Mucosa of descending colon (tissue), 3 donors: ENCODE measurements at places on chromosomes 5 and 9.

DNA sequence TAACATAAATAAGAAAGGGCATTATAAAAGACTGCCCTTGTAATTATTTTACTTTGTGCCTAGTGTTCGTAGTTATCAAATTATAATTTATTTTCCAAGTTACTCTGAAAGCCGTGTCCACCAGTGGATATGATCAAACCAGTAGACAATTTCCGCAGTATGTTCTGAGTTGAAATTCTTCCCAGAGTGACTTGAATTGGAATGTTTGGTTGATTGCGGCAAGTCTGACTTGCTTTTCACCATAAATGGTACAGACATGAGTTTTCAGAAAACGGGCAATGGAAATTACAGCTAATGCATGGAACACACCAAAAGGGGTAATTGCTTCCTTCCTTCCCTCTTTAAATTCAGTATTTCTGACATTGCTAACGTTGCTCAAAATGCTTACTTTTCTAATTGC, 56.6 kb downstream of the CHSY3 start:
- DNase-seq: no peak

GRCh38 chr9:137552022-137552768, 516 bp downstream of the MRPL41 start:
- no peak for DNase-seq

DNA sequence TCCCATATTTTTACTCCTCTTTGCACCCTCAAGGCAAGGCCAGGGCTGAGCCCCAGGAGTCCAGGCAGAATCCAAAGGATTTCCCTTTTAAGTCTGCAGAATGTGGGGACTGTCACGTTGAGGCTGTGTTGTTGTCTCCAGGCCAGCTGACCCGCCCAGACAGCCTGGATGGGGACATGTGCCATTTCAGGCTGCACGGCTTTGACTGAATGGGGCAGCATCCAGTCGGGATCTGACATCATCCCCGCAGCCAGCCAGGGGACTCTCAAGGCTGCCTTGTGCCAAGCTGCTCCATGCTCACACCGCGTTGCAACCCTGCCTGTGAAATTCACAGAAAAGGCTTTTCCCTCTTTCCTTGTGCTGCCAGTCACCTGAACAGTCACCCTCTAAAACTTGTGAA, 2.2 kb upstream of the ZNF366 start:
- DNase-seq: peak; percentile 59

- no peak for DNase-seq
Measured at GRCh38 chr9:130480673-130481072, 35.9 kb downstream of the ASS1 start.

DNA sequence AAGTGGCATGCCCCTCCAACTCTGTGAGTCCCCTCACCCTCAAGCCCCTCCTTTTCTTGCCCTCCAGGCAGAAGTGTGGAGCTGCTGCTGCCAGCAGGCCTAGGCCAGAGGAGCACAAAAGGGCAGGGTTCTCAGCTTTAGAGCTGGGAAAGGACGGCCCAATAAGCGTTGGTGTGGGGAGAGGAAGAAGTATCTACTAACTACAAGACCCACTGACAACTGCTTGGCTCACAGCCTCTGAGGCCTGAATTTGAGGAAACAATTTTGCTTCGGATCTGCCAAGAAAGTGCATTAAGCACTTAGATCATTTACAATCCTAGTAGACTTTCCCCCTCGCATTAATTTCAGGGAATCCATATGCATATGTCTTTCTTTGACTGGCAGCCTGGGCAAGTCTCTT, 179.4 kb downstream of the SNX18 start:
- no peak for DNase-seq

GRCh38 chr9:131144201-131144600, 18.8 kb downstream of the NUP214 start:
- DNase-seq: no peak

GRCh38 chr5:36870399-36871040, 6.0 kb upstream of the NIPBL start:
- DNase-seq: no peak

DNA sequence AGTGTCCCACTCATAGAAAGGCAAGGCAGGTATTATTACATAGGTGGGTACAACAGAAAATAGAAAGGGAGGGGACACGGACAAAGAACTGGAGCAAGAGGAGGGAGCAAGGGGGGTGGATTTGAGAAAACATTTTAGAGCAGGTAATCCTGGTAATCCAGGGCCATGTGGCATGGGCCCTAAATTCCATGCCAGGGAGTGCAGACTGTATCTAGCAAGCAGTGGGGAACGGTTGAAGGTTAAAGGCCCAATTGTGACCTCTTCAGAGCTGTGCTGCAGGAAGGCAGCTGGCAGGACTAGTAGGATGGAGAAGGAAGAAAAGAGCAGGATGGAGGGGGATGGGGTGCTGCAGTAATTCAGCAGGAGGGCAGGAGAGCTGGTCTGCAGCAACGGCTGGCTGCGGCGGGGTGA, 75.2 kb downstream of the PDE6A start:
- peak; percentile 80 for DNase-seq

GRCh38 chr5:75049456-75050351, 2.7 kb downstream of the GCNT4 start:
- peak; percentile 82 for DNase-seq

DNA sequence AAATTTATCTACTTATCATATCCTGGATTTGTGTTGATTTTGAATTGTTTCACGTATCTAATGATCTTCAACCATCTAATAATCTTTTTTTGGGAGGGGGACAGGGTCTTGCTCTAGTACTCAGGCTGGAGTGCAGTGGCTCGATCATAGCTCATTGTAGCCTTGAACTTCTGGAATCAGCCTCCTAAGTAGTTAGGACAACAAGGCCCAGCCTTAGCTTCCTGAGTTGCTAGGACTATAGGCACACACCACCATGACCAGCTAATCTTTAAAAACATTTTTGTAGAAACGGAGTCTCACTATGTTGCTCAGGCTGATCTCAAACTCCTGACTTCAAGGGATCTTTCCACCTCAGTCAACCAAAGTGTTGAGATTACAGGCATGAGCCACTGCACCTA, 34.6 kb downstream of the MRPS27 start:
- no peak for DNase-seq

DNA sequence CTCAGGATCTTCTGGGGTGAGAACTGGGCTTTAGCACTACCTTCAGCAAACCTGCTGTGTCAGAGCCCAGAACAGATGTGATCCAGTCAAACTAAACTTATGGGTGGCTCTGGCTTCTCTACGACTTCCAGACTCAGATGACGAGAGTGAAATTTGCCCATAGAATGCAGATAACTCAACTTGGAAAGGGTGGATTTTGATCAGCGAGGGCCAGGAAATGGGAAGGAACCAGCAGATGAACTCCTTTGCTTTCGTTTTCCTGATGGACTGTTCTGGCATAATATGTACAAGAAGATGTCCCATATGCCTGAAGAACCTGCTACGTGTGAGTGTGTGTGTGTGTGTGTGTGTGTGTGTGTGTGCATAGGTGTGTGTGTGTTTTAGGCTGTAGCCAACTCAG, 132.0 kb upstream of the MOCS2 start:
- DNase-seq: no peak

DNA sequence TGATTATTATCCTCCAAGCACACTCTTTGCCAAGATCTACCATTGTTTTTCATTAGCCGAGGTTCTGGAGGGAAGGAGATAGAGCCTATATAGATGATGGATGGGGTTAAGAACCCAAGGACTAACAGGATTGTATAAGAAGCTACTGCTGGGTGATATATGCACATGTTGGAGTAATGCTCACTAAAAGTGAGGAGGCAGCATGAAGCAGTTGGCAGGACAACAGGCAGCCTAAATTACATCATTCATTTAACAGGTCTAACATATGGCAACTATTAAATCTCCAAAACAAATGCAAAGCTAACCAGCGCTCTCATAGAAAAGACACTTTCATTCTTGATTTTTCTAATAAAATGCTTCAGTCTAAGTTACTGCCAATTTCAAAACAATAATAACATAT, 293.2 kb downstream of the EPB41L4A start:
- no peak for DNase-seq

- no peak for DNase-seq
Measured at GRCh38 chr9:90538566-90538965, 104.1 kb downstream of the DIRAS2 start.

DNA sequence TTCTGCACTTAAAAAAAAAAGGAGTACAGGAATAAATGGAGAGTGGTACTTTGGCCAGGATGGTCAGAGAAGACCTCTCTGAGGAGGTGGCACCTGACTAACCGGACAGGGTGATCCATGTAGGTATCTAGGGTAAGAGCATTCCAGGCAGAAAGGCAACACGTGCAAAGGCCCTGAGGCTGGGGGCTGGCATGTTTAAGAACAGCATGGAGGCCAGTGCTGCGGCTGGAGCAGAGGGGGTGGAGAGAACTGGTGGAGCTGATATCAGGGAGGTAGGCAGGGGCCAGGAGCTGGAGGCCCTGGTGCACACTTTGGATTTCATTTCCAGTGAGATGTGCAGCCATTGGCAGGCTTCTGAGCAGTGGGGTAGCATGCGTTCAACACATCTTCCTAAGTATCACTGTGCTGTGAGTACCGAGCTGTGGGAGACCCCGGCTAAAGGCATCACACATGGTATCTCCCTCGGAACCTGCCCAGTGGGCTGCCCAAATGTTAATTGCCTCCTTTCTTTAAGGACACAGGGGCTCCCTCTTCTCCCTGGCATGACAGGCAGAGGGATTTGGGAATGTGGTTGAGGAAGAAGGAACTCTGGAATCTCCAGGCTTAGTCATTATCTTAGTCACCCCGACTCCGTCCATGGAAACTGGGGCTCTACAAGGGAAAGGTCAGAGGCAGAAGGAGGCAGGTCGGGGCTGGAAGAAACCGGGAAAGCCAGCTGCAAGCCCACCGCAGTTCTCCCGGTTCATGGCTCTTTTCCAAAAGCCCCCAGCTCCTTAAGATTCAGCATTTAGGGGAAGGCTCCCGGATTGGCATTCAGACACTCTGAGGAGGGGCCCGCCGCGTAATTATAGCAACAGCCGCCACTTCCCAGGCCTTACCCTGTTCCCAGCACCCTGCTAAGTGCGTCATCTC, 18.6 kb downstream of the SLC6A7 start:
- DNase-seq: peak; percentile 18

DNA sequence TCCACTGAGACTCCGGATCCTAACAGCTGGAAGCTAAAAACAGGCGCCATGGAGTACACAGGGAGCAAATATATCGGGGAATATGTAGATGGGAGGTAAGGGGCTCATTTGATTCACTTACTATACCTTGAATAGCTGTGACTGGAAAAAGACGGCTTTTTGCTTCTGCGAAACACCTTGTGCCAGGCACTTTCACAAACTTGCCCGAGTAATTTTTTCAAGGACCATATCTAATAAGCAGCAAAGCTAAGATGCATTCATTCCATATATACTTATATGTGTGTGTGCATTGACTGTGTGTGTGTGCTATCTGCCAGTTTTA, 178 bp downstream of the MORN5 start:
- no peak for DNase-seq

DNA sequence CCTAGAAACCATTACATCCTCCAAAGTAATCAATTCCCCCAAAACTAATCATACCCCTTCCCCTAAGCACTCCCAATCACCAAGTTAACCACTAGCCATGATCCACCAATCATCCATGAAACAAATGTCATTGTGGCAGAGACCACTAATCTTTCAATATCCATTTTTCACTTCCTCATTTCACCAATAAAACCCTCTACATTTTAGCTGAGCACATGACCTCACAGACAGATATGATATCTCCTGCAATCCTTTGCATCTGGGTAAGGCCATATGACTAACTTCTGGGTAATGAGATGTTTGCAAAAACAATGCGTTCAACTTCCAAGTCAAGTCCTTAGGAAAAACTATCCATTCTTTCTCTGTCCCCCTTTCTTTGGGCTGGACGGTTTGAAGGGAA, 20.7 kb downstream of the OR2S2 start:
- no peak for DNase-seq

GRCh38 chr5:41213340-41213739, at the start of gene C6:
C6 (minus strand) TSS chr5:41213532; CDS start chr5:41203230, 10,302 bp downstream.
- no peak for DNase-seq

DNA sequence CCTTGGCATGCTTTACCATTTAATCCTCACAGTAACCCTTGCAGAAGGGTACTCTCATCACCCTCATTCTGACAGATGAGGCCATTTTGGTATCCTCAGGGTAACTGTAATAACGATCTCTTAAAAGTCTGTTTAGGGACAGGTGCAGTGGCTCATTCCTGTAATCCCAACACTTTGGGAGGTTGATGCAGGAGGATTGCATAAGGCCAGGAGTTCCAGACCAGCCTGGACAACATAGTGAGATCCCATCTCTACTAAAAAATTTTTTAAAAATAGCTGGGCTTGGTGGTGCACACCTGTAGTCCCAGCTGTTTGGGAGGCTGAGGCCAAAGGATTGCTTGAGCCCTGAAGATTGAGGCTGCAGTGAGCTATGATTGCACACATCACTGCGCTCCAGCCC, 31.8 kb downstream of the CSF1R start:
- no peak for DNase-seq

DNA sequence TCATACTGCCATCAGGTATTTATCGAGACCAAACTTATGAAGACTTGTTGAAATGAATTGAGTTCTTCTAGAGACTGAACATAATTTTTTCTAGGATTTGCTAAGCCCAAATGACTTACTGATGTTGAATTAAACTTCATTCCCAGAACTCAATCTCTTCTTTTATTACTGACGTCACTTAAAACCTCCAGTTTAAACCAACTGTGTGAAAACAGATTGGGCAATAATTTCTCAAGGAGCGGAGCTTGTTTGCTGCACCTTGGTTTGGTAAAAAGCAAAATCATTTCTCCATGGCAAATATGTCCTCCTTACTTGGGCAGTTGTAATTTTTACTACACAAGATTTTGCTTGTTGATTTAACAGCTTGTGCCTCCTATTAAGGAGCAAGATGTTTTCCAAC, 37.4 kb downstream of the CFAP90 start:
- DNase-seq: no peak

DNA sequence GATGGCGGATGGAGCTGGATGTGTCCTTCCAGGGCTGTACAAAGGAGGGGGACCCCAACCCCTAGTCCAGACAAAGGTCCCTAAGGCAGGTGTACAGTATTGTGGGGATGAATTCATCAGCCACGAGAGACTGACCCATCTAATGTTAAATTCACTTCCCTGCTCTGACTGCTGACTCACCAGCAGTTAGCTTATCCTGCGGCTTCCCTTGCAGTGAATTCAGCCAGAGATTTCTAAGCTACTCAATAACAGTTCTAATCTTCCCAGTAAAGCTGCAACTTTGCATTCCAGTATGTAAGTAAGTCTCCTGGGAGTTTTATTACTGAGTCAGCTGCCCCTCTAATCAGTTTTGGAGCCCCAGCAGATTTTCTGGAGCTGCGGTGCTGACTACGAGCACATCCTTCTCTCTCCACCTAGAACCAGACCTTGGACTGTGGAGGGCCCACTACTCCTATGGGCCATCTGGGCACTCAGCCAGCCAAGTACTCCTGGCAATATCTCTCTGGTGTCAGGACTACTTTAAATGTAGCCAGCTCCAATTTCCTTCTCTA, 16.1 kb downstream of the B4GALT1 start:
- DNase-seq: no peak

- DNase-seq: no peak
Measured at GRCh38 chr9:13432904-13433303, 153.4 kb upstream of the MPDZ start.
